ENCODE measurements at places on chromosomes 5 and 9. TPM values are rescaled to one million over a fixed set of nuclear protein-coding genes. Genes with fewer than 3 reads are reported as not detected.

Gene S1PR3
- polyA plus RNA-seq: 1.9 TPM

Gene PAEP
- not detected for polyA plus RNA-seq

Gene CD74
- polyA plus RNA-seq: 138 TPM

Gene WNT8A
- not detected for polyA plus RNA-seq

Gene PCDHB14
- polyA plus RNA-seq: 2.8 TPM

Gene SHC3
- polyA plus RNA-seq: 3.5 TPM

Gene PTGS1
- polyA plus RNA-seq: 1.1 TPM

Gene PLAC8L1
- 0.61 TPM for polyA plus RNA-seq

Gene C5orf46
- polyA plus RNA-seq: 1.8 TPM

Gene EIF4EBP3
- 55.5 TPM for polyA plus RNA-seq

Gene ANKRD34B
- polyA plus RNA-seq: not detected

Gene CERCAM
- 24.7 TPM for polyA plus RNA-seq

Gene C9
- polyA plus RNA-seq: not detected

Gene STOM
- polyA plus RNA-seq: 30.9 TPM

Gene ANKRD33B
- polyA plus RNA-seq: 0.57 TPM

Gene ARHGEF28
- polyA plus RNA-seq: 20.3 TPM

Gene RGS14
- 30.9 TPM for polyA plus RNA-seq

Gene MLANA
- not detected for polyA plus RNA-seq

Gene TAF11L10
- polyA plus RNA-seq: not detected

Gene AUH
- 18.2 TPM for polyA plus RNA-seq

Gene LCN12
- polyA plus RNA-seq: 9.0 TPM

Gene ABO
- 9.3 TPM for polyA plus RNA-seq

Gene NPR3
- polyA plus RNA-seq: 0.38 TPM

Gene GPR150
- 2.1 TPM for polyA plus RNA-seq

Gene PCDHA2
- 0.19 TPM for polyA plus RNA-seq

Gene SPINK13
- polyA plus RNA-seq: not detected

Gene KLF9
- polyA plus RNA-seq: 16.2 TPM

Gene QSOX2
- 19.1 TPM for polyA plus RNA-seq

Gene SCGB3A1
- 7.0 TPM for polyA plus RNA-seq

Gene COX7C
- 358 TPM for polyA plus RNA-seq

Gene IL13
- polyA plus RNA-seq: not detected

Gene TMEM215
- not detected for polyA plus RNA-seq

Gene NR5A1
- 0.05 TPM for polyA plus RNA-seq

Gene TRIP13
- polyA plus RNA-seq: 0.38 TPM

Gene GADD45G
- 126 TPM for polyA plus RNA-seq

Gene PDE8B
- 11.9 TPM for polyA plus RNA-seq

Gene CARD9
- 2.9 TPM for polyA plus RNA-seq

Gene PDE6A
- polyA plus RNA-seq: not detected

Gene SPRY4
- polyA plus RNA-seq: 3.2 TPM

Gene FABP6
- polyA plus RNA-seq: not detected
